Activated CD4-positive, alpha-beta T cell treated with anti-CD3 and anti-CD28 coated beads for 4 hours (primary cell): ENCODE measurements at places on chromosomes 4 and X.

DNA sequence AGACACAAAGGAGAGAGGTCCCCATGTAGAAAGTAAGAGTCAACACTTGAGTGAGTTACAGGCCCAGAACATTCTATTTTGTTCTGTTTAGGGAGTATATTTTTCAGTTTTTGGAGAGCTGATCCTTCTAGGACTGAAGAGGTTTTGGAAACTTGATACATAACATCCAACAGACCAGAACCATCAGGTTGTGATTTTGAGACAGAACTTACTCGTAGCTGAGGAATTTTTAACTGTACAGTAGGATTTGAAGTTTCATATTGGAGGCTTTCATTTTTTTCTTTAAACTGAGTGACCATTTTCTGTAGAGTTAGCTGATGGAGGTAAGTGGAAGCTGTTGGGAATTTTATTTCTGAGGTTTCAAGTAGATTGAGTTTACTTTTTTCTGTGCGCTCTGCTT is 73.3 kb downstream of the NCAPG start:
- no peak for DNase-seq

GRCh38 chr4:3226467-3226866 is 22.5 kb upstream of the MSANTD1 start:
- no peak for DNase-seq

- peak; percentile 90 for DNase-seq
Measured at GRCh38 chrX:119574394-119575266, at the start of gene UBE2A. UBE2A (plus strand) TSS chrX:119574563; CDS start chrX:119574712, 149 bp downstream.

GRCh38 chr4:6894528-6895498 is 14.8 kb upstream of the TBC1D14 start:
- DNase-seq: no peak

DNA sequence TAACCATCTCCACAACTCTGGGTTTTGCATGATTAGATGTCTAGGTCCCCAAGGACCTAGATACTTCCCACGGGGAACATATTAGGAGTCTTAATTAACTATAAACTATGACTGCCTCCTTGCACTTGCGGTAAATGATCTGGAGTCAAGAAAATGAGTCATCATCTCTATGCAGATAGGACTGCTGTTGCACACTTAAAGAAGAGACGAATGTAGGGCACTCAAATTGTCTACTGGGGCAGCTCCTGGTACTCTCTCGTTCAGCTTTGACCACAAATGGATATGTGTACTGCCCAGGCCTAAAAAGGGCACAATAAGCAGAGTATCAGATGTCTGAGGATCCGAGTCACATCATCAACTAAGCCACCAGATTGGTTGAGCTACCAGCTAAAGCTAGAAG is 1783.4 kb upstream of the AGA start:
- DNase-seq: no peak

GRCh38 chr4:135256111-135256510 is 1054.5 kb upstream of the PABPC4L start:
- no peak for DNase-seq

- no peak for DNase-seq
Measured at GRCh38 chrX:116667346-116668134, 204.8 kb upstream of the CT83 start.

GRCh38 chr4:22339491-22339890 is 176.4 kb downstream of the ADGRA3 start:
- DNase-seq: no peak

- no peak for DNase-seq
Measured at GRCh38 chr4:93029769-93030168, 726.0 kb downstream of the GRID2 start.

DNA sequence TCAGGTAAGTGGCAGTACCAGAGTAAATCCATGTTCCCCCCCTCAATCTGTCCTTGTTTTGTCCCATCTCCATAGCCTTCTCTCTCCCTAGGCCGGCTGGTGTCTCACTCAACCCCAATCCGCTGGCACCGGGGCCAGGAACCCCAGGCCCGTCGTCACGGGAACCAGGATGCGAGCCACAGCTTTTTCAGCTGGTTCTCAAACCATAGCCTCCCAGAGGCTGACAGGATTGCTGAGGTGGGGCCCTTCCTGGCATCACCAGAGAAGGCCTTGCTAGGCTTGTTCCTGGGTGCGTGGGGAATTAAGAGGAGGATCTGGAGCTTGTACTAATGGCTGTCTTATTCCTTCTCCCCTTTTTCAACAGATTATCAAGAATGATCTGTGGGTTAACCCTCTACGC is 2.7 kb downstream of the TSPYL2 start:
- DNase-seq: no peak

DNA sequence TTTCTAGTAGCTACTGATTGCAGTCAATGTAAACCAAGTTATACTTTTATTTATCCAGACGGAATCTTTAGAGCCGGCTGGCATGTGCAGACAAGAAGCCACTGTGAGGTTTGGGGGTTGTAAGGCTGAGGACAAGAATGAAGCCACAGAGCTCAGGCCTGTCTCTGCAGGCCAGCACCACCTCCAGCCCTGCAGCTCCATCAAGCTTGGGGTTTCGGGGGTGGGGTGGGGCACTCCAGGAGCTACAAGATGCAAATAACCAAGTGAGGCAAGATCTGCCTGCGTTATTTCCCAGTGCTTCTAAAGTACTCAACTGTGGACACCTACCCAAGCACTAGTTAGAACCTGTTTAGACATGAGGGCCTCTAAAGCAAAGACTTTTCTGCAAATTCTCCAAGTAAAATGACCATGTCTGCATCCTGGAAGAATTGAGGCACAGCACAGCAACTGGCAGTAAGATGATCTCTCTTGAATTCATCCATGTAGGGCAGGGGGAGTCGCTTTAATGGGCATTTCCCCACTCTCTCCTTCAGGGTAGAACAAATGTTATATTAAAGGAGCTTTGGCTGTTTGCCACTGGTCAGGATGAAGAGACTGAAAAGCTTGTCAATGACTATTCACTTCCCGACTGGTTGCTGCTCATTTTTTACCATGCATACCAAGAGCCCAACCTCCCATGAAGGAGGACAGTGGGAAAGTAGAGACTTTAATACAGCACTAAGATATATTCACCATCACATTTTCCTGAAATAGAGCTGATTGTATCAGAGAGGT is 222.5 kb downstream of the MGST2 start:
- DNase-seq: no peak

GRCh38 chrX:107716816-107717700 is 58.5 kb downstream of the TSC22D3 start:
- DNase-seq: peak; percentile 80

GRCh38 chrX:11129534-11130105 is 18.5 kb downstream of the HCCS start:
- no peak for DNase-seq

- DNase-seq: no peak
Measured at GRCh38 chr4:98996765-98997068, 1.2 kb downstream of the METAP1 start.

- no peak for DNase-seq
Measured at GRCh38 chrX:26557691-26558321, 341.8 kb downstream of the MAGEB5 start.

DNA sequence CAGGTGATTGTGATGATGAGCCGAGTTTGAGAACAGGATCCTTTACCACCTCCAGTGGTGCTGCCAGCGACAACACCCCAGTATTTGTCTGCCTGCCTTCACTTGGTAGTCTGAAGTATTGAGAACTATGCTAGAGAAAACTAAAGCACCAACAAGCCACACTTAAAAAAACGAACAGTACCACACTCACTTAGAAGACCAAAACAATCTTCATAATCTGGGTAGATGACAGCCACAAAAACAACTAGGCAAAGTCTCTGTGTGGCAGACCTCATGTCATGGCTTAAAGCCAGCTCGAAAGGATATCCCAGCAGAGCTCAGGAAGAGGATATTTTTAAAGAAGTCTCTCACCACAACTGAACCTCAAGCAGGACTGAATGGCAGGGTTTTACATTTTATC is 236.0 kb downstream of the GPC3 start:
- no peak for DNase-seq

DNA sequence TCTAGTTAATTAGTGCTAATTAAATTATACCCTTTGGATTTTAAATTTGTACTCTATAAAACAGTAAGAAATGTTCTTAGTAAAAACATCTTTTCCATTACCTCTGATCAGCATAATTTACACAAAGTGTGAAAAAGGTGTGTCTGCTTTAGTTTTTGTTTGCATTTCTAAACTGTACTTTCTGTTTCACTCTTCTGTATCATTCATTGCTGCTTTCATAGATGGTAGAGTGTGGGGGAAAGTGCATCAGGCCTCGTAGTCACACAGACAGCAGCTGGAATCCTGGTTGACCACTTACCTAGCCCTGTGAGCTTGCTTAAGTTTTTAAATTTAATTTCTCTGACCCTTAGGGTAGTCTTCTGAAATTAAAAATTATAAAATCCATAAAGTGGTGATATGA is 275.4 kb upstream of the PITX2 start:
- DNase-seq: no peak

- no peak for DNase-seq
Measured at GRCh38 chrX:29911673-29912072, 303.7 kb upstream of the MAGEB2 start.
